Activated CD4-positive, alpha-beta T cell treated with anti-CD3 and anti-CD28 coated beads, Interleukin-2, amount 10 ng/mL, durations not matched to agents 24 days and 14 days (primary cell): ENCODE measurements at places on chromosomes 12 and 14. TPM values are rescaled to one million over a fixed set of nuclear protein-coding genes. Genes with fewer than 3 reads are reported as not detected.

The P2RX2 gene
- total RNA-seq, result not detected in 2 replicates

The KRT85 gene
- not detected in 2 replicates for total RNA-seq

The HOXC12 gene
- total RNA-seq, result not detected in 2 replicates

The FGD4 gene
- total RNA-seq, result 0.07 TPM in 1 of 2 replicates, not detected in the other

The SIX1 gene
- 0.26 and 0.31 TPM in 2 replicates for total RNA-seq

The CCDC88C gene
- 79.7 and 89.9 TPM in 2 replicates for total RNA-seq

The KRT72 gene
- total RNA-seq, result 0.09 TPM in 1 of 2 replicates, not detected in the other
